ENCODE measurements at places on chromosomes 4 and X. TPM values are rescaled to one million over a fixed set of nuclear protein-coding genes. Genes with fewer than 3 reads are reported as not detected.

DNA sequence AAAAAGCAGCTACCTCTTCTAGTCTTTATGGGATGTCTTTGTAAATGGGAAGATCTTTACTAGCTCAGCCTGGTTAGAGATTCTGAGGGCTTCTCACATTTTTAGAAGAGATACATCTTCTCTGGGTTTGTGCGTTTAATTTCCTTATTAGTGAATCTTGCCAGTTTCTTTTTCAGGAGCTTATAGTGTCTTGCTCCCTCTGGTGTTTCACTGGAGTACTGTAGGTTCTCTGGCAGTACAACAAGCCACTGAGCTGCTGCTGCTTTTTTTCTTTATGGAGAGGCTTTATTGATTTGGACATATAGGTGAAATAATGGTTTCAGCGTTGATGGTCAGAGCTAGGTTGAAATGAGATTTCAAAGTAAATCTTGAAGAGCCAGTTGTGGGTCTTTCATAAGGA is 82.9 kb downstream of the LAS1L start:
- DNase-seq, result no peak

- DNase-seq, result peak; percentile 79
Measured at GRCh38 chr4:150402871-150403272, 179.1 kb upstream of the MAB21L2 start.

DNA sequence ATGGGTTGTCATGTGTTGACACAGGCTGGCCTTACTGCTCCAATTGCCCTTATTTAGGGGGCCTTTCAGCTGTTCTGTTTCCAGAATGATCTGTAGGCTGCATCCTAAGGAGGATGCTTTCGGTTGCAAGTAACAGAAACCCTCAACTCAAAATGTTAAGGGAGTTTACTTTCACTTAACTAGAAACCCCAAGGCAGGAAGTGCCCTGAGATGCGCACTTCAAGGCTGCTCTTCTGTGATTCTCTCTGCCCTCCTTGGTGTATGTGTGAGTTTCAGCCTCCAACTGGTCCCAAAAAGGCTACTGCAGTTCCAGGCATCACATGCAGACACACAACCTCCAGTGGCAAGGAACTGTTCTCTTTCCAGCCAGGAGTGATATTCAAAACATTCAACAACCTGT is 97.3 kb upstream of the ATP6AP2 start:
- DNase-seq, result no peak

Gene TLL1
- total RNA-seq, result 0.74 TPM

DNA sequence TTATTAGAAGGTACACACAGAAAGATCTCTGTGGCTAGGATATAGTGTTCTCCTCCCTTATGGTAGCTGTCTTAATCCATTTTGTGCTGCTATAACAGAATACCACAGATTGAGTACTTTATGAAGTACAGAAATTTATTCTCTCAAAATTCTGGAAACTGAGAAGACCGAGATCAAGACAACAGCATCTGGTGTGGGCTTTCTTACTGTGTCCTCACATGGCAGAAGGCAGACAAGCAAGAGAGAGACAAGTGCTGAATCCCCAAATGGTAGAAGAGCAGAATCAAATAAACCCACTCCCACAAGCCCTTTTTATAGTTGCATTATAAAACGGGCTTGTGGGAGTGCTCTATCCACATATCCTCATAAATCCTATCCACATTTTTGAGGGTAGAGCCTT is 373.1 kb downstream of the GABRG1 start:
- no peak for DNase-seq

DNA sequence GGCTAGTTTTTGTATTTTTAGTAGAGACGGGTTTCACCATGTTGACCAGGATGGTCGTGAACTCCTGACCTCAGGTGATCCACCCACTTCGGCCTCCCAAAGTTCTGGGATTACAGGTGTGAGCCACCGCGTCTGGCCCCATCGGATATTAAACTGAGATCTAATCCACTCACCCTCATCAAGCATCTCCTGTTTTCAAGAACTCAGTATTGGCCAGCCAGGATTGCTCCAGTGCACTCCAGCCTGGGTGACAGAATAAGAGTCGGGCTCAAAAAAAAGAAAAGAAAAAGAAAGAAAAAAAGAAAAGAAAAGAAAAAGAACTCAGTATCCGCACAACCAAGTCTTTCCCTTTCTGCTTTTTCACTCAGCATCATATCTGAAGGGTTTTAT is 167.6 kb downstream of the OR13H1 start:
- DNase-seq, result no peak

DNA sequence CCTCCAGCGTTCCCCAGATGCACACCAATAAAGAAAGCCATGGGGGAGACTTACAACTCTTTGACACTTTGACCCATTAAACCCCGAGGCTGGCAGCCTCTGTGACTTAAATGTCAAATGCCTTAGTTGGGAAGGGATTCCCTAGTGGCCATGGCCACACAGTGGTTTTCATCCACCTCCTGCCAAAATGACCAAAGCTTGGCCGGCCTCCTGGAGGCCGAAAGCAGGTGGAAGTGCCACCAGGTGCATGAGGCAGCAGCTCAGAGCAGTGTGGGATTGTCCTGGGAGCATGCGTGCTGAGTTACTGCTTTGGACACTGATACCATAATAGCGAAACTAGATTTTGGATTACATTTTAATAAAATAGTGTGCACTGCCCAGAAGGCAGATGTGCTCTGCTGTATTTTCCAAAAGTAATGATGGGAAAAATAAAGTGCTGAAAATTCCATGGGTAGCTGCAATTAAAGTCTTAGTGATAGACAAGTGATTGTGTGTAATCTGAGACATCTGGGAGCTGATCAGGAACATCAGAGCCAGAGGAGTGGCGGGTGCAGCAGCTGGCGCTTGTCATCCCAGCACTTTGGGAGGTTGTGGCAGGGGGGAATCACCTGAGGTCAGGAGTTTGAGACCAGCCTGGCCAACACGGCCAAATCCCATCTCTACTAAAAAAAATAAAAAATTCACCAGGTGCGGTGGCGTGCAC is 39.8 kb upstream of the TADA2B start:
- no peak for DNase-seq

DNA sequence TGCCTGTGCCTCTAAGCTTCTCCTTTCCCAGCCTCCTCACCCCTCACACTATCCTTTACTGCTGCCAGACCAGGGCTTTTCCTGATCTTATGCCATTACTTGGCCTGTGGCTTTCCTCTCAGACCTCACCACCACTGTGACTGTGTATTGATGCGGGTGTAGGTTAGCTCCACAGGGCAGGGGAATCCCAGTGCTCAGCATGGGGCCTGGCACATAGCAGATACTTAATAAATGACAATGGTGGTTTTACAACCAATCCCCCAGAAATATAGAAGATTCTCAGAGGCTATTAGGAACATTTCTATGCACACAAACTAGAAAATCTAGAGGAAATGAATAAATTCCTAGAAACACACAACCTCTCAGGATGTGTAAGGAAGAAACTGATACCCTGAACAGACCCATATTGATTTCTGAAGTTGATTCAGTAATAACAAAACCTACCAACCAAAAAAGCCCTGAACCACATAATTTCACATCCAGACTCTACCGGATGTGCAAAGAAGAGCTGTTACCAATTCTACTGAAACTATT is 129.6 kb upstream of the QRFPR start:
- no peak for DNase-seq

Gene CLDN34
- not detected for total RNA-seq

All from left ventricle myocardium superior (tissue), 1 donor.